Progenitor cell of endocrine pancreas (in vitro differentiated cells): ENCODE measurements at places on chromosomes 6 and 20.
A peak's percentile ranks its signal among the peaks of the same experiment; 100 is the strongest.

GRCh38 chr6:170087941-170088581 lies 202.8 kb downstream of the DLL1 start:
- DNase-seq = no peak
- peaks cover 2% of the 10 kb centered on the region for H3K4me1 ChIP-seq
- H3K4me3 ChIP-seq = no peak overlapping the region
- H3K36me3 ChIP-seq = no peaks in the 10 kb centered on the region
- peaks cover 27% of the 10 kb centered on the region for H3K27me3 ChIP-seq

- no peaks in the 10 kb centered on the region for H3K27me3 ChIP-seq
- DNase-seq = no peak
- no peak overlapping the region for H3K4me3 ChIP-seq
- no peaks in the 10 kb centered on the region for H3K36me3 ChIP-seq
- no peak overlapping the region for H3K27ac ChIP-seq
Measured at GRCh38 chr6:155521719-155522118, 66.1 kb upstream of the NOX3 start.

DNA sequence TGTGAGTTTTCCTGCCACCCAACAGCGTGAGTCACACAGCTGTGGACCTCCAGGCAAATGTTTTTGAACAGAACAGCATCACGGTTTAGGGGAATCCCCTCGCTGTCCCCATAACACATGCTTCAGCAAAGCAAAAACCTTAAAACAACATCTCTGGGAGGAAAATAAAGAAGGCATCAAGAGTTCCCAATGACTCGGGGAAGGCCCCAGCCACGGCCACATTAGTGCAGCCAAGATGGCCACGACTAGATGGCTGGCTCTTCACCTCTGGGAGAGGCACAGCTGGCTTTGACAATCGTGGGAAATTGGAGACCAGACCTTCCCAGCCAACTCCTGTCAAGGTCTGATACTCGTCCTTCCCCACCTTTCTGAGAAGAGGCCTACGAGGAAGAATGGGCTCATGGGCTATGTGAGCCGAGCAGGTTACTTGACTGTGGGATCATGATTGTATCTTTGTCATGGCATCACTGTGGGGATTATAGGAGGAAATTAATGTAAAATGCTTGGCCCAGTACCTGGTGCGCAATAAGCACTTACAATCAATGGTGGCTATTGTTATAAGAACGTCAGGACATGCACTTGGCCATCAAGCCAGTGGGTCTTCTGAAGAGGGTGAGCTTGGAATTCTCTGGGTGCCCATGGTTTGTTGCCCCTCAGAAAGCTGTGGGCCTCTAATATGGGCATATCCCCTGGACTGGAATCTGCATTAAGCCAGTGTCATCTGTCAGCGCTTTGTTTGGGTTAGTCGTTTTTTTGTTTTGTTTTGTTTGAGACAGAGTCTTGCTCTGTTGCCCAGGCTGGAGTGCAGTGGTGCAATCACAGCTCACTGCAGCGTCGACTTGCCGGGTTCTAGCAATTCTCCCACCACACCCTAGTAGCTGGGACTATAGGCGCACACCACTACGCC lies 43.6 kb downstream of the FGD2 start:
- peaks cover 11% of the 10 kb centered on the region for H3K27me3 ChIP-seq
- H3K4me1 ChIP-seq = no peaks in the 10 kb centered on the region
- DNase-seq = no peak
- no peaks in the 10 kb centered on the region for H3K36me3 ChIP-seq
- H3K27ac ChIP-seq = no peak overlapping the region

- DNase-seq = no peak
- peaks cover 38% of the 10 kb centered on the region for H3K4me1 ChIP-seq
- H3K27me3 ChIP-seq = no peaks in the 10 kb centered on the region
Measured at GRCh38 chr6:119331663-119332286, 17.8 kb downstream of the MAN1A1 start.

DNA sequence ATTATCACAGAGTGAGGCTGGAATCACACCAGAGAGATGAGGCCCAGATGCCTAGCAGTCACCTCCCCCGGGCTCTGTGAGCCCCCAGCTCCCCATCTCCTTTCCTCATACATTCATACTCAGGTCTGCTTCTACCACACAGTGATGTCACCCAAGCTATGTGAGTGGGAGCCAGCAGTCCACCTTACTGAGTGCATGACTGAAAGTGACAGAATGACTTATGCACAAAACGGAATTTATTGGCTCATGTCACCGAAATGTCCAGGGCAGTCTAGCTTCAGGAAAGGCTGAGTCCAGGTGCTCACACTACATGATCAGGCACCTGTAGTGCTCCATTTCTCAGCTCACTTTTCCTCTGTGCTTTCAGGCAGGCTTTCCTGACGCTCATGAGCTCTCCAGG lies 36.7 kb upstream of the CCN6 start:
- DNase-seq = no peak
- peaks cover 42% of the 10 kb centered on the region for H3K4me1 ChIP-seq
- no peak overlapping the region for H3K27ac ChIP-seq
- H3K36me3 ChIP-seq = no peaks in the 10 kb centered on the region

- peaks cover 47% of the 10 kb centered on the region for H3K36me3 ChIP-seq
- H3K4me1 ChIP-seq = peaks cover 10% of the 10 kb centered on the region
- peak overlapping the region; percentile 54 for H3K27ac ChIP-seq
- H3K4me3 ChIP-seq = no peak overlapping the region
Measured at GRCh38 chr6:25477006-25477590, 174.9 kb upstream of the SCGN start.

GRCh38 chr20:8357703-8358102 lies 225.6 kb downstream of the PLCB1 start:
- no peak overlapping the region for H3K4me3 ChIP-seq
- no peaks in the 10 kb centered on the region for H3K36me3 ChIP-seq
- no peak for DNase-seq
- no peaks in the 10 kb centered on the region for H3K27me3 ChIP-seq
- H3K4me1 ChIP-seq = peaks cover 12% of the 10 kb centered on the region
- no peak overlapping the region for H3K27ac ChIP-seq

GRCh38 chr6:8064638-8065518 lies 689 bp upstream of the BLOC1S5 start:
- peak overlapping the region; percentile 90 for H3K27ac ChIP-seq
- no peaks in the 10 kb centered on the region for H3K27me3 ChIP-seq
- H3K4me3 ChIP-seq = peak overlapping the region; percentile 95
- no peak for DNase-seq
- peaks cover 13% of the 10 kb centered on the region for H3K4me1 ChIP-seq

DNA sequence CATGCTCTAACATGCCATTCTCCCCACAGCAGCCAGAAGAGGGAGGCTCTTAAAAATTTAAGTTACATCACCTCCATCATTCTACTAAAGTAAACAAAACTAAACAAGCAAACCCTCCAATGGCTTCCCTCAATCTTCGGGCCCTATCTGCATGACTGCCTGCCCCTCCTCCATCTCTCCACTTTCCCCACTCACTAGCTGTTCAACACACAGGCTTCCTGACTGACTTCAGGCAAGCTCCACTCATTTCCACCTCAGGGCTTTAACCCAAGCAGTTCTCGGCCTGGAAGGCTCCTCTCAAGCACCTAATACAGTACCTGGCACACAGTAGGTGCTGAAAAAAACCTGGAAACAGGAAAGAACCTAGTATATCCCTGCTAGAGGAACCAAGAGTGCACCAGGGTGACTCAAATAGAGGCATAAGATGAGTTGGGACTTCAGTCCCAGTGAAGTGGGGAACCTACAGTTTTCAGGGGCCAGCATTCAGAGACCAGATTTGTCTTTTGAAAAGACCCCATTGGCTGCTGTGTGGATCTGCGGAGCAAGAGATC lies 2.8 kb downstream of the AHCY start:
- H3K27me3 ChIP-seq = no peaks in the 10 kb centered on the region
- peaks cover 5% of the 10 kb centered on the region for H3K36me3 ChIP-seq
- no peak for DNase-seq
- no peak overlapping the region for H3K27ac ChIP-seq

GRCh38 chr20:44600758-44601201 lies 18.4 kb downstream of the PKIG start:
- no peak overlapping the region for H3K27ac ChIP-seq
- H3K4me3 ChIP-seq = no peak overlapping the region
- no peak for DNase-seq

DNA sequence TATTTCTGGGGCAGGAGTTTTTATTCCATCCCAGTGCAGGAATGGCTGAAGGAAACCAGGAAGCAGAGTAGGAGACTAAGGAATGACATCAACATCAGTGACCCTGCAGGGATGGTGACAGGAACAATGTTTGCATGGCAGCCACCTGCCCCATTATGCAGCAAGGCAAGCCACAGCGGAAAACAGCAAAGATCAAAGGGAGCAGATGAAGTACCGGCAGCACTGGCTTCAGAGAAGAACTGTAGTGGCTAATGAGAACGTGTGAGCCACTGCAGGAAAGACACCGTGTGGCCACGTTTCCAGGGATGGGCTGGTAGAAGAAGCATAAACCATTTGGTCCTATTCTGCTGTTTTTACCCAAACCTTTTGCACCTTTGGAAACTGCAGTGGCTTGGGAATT lies 52.9 kb upstream of the TAB2 start:
- H3K4me3 ChIP-seq = no peak overlapping the region
- peaks cover 48% of the 10 kb centered on the region for H3K27me3 ChIP-seq
- DNase-seq = no peak
- H3K36me3 ChIP-seq = no peaks in the 10 kb centered on the region
- no peak overlapping the region for H3K27ac ChIP-seq

DNA sequence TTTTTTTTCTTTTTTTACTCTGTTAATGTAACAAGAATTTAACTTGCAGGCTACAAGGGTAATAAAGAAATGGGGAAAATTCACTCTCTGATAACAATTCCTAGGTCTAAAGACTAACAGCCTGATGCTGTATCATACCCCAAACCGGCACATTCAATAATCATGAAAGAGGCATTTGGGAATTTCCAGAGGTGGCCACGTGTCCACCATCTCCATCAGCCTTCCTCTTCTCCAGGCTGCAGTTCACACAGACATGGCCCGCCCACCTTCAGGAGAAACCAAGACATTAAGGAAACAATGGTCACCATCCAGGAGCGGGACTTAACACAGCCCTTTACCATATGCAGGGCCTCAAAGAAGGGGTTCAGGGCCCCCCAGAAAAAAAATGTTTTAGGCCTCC lies 44.8 kb downstream of the PDE10A start:
- H3K4me1 ChIP-seq = no peaks in the 10 kb centered on the region
- no peak for DNase-seq
- no peak overlapping the region for H3K27ac ChIP-seq
- no peaks in the 10 kb centered on the region for H3K36me3 ChIP-seq

- H3K4me1 ChIP-seq = peaks cover 11% of the 10 kb centered on the region
- H3K36me3 ChIP-seq = peaks cover 2% of the 10 kb centered on the region
- DNase-seq = no peak
- no peak overlapping the region for H3K27ac ChIP-seq
Measured at GRCh38 chr6:165649166-165650137, 13.6 kb downstream of the PDE10A start.

DNA sequence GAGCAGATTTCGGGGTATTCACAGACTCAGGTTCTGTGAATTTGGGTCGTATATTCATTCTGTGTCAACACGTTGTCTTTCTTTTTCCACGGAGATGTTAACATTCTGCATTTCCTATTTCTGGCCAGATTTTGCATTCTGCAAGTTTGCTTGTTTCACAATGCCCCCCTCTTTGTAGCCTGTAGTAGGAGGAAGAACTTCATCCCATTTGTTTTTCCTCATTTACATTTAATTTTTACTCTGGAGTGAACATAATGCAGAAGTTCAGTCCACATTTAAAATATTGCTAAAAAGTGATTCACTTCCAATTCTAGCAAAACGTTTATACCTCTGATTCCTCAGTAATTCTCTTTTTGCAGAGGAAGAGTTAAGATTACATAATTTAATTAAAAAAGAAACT lies 12.9 kb downstream of the TAGAP start:
- no peak overlapping the region for H3K4me3 ChIP-seq
- no peaks in the 10 kb centered on the region for H3K4me1 ChIP-seq
- no peak overlapping the region for H3K27ac ChIP-seq

- peaks cover 1% of the 10 kb centered on the region for H3K4me1 ChIP-seq
- H3K27ac ChIP-seq = no peak overlapping the region
- H3K4me3 ChIP-seq = no peak overlapping the region
- H3K36me3 ChIP-seq = no peaks in the 10 kb centered on the region
- no peak for DNase-seq
Measured at GRCh38 chr20:43844778-43845614, 69.7 kb upstream of the TOX2 start.

GRCh38 chr20:51412333-51412871 lies 130.1 kb downstream of the NFATC2 start:
- H3K27ac ChIP-seq = no peak overlapping the region
- no peaks in the 10 kb centered on the region for H3K27me3 ChIP-seq
- no peak for DNase-seq
- H3K36me3 ChIP-seq = peaks cover 12% of the 10 kb centered on the region
- H3K4me1 ChIP-seq = peaks cover 2% of the 10 kb centered on the region

GRCh38 chr6:19067165-19067564 lies 680.0 kb downstream of the RNF144B start:
- H3K4me1 ChIP-seq = peaks cover 3% of the 10 kb centered on the region
- no peaks in the 10 kb centered on the region for H3K27me3 ChIP-seq
- no peak overlapping the region for H3K4me3 ChIP-seq

DNA sequence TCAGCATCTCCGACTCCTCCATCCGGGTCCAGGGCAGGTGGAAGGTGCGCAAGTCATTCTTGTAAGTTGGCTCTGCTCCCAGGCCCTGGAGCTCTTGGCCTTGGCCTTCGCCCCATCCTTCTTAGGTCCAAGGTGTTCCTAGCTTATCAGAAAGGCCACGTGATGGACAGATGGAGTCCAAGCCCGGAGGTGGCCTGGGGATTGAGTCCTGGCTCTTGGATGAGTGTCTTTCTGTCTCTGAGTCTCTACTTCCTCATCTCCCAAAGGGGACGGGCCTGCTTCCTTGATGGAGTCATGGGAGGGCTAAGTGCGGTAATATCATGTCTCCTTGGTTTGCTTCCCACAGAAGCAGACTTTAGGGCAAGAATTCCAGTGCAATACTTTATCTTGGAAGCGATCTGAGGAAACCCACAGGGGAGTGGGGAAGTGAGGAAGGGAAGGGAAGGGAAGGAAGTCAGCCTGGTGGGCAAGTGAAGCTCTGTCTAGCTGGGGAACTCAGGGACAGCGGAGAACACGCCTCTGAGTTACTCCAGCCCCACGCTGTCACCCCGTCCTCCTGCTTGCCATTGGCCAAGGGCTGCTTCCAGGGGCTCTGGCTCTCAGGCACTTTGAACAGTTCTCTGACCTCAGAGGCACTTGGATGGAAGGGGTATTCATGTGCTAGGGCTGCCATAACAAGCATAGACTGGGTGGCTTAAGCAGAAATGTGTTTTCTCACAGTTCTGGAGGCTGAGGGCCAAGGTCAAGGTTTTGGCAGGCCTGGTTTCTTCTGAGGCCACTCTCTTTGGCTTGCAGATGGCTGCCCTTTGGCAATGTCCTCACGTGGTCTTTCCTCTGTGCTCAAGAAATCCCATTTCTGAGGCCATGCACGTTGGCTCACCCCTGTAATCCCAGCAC lies 4.8 kb downstream of the LBP start:
- H3K4me1 ChIP-seq = peaks cover 1% of the 10 kb centered on the region
- H3K27ac ChIP-seq = peak overlapping the region; percentile 47
- no peaks in the 10 kb centered on the region for H3K36me3 ChIP-seq
- no peaks in the 10 kb centered on the region for H3K27me3 ChIP-seq

DNA sequence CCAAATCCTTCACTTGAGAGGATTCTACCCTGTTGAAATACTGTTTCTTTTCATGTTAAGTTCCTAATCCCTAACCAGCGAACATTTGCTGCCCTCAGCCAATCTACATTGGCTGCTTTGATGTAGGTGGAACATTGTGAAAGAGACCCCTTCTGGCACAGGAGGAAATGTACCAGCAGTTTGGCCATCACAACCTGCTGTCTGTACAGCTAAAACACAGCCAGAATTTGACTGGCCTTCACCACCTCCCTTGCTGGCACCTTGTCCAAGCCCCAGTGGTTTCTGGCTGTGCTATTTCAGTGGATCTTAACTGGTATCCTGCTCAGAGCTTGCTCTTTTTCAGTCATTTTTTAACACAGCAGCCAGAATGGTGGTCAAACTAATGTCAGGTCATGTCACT lies 202.1 kb upstream of the EPHA7 start:
- H3K4me1 ChIP-seq = no peaks in the 10 kb centered on the region
- H3K27ac ChIP-seq = no peak overlapping the region
- no peak overlapping the region for H3K4me3 ChIP-seq
- H3K27me3 ChIP-seq = no peaks in the 10 kb centered on the region
- no peak for DNase-seq
